GM12878 (cell line): ENCODE measurements at places on chromosomes 1 and 21.

- DNase-seq = no peak
These were observed 1.7 kb downstream of the TFF3 start for GRCh38 chr21:42313501-42313969.

DNA sequence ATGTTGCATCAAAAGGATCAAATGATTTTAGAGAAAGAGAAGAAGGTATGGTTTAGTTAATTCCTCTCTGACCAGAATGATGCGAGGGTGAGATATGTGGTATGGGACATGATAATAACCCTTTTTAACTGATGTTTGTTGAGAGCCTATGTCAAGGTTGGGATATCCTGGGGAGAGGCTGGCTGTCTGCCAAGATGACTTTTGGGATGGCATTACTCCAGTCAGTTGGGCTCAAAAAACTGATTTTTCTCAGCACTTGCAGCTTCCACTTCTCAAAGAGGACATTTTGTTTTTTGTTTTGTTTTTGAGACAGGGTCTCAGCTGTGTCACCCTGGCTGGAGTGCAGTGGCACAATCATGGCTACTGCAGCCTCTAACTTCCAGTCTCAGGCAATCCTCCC lies 17.7 kb upstream of the STX12 start:
- no peak for DNase-seq

GRCh38 chr1:15249081-15249480 lies 2.1 kb downstream of the FHAD1 start:
- DNase-seq = no peak

DNA sequence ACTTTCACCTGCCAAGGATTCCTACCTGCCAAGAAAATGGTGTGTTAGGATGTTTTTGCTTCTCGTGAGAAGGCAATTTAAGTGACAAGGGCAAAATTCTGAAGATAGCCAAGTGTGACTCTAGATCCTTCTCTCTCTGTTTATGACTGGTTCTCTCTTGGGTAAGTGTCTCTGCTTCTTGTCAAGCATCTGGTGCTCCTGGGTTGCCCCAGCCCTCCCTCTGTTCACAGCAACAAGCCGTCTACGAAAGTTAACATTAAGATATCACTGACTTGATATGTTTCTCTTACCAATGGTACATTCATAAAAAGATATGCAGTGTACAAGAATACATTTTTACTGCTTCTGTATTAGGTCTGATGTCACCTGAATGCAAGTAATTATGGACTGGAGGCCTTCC lies 55.4 kb downstream of the PROX1 start:
- no peak for DNase-seq

DNA sequence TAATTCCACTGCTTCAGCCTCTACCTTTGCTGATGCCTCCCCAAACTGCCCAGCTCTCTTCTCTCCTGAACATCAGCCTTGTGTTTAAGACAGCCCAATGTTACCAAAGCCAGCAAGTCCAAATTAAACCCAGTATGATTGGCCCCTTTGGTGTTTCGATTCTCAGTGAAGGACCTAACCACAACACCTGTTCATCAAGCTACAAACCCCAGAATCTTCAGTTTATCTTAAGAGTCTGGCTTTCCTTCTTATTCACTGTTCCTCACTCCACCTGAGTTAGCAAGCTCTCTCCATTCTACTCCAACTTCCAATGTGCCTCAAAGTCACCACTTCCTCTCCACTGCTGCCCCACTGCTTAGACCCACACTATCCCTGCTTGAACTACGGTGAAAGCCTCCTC lies 25.5 kb upstream of the ITPKB start:
- no peak for DNase-seq

- DNase-seq = no peak
These were observed 1.4 kb upstream of the CACNA1S start for GRCh38 chr1:201113451-201114244.

DNA sequence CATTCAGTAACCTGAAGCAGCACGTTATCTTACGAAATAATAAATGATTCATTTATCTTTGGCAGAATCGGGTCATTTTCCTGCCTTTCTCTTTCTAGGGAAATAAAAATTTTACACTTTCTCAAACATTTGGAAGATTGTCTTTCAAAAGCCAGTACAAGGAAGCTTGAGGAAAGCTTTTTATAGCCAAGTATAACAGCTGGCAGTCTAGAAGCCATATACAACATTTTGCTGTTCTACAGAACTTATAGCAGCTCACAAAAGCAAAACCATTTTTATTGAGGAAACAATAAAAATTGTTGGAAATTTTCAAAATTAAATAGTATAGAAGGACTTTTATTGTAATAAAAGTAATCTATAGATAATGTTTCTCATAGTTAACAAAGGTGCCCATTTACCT lies 448.6 kb downstream of the SMYD3 start:
- DNase-seq = no peak

GRCh38 chr1:170685166-170685565 lies 21.2 kb downstream of the PRRX1 start:
- no peak for DNase-seq

- DNase-seq = no peak
These were observed 51.8 kb upstream of the GRIK1 start for GRCh38 chr21:29991624-29992023.

DNA sequence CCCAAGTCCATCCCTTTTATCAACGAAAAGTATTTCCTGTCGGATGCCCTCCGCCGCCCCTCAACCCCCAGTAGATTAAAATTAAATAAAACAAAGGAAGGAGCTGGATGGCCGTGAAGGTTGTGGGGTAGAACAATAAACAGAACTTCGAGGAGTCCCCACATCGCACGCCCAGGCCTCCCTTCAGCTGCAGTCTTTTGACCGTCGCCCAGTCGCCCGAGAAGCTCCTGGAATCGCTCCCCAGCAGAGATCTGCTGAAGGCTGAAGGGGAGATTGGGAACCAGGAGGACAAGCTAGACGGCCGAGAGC lies 905 bp downstream of the BARHL2 start:
- no peak for DNase-seq

DNA sequence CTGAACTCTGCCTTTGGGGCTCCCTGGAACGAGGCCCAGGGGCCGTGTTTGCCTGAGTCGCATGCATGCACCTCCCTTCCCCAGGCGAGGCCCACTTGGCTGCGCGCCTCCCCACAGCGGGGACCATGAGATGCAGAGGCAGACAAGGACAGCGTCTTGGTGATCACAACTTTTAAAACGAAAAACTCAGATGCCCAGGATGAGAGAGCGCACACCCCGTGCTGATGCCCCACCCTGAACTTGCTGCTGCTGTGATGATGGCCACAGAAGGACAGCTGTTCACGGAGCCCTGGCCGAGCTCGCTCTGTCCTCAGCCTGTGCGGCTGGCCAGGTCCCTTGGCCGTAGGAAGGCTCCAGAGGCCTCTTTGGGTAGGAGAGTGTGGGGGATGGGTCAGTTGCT lies 11.4 kb upstream of the PRMT2 start:
- no peak for DNase-seq
